A549 treated with CORT108297 at 1 μM for 4 hours (cell line): ENCODE measurements at places on chromosomes 11 and 22. TPM values are rescaled to one million over a fixed set of nuclear protein-coding genes. Genes with fewer than 3 reads are reported as not detected.

IL17REL gene
- 0.03 to 0.04 TPM in 2 of 5 replicates, not detected in the others for total RNA-seq

UCP3 gene
- total RNA-seq = 1.3 to 2.5 TPM (median 1.5 TPM) in 5 replicates

CHRM1 gene
- 0.02 to 0.16 TPM (median 0.03 TPM) in 4 of 5 replicates, not detected in the other for total RNA-seq

LMO2 gene
- total RNA-seq = 0.22 to 0.69 TPM (median 0.57 TPM) in 5 replicates

RASSF10 gene
- total RNA-seq = 5.7 to 7.0 TPM (median 5.8 TPM) in 5 replicates

SYT13 gene
- 6.6 to 8.1 TPM (median 7.0 TPM) in 5 replicates for total RNA-seq

HPS4 gene
- total RNA-seq = 14.5 to 15.9 TPM (median 15.6 TPM) in 5 replicates

SLC29A2 gene
- total RNA-seq = 3.1 to 5.3 TPM (median 4.5 TPM) in 5 replicates

FHIP1B gene
- total RNA-seq = 13.3 to 20.2 TPM (median 17.9 TPM) in 5 replicates

OR52H1 gene
- total RNA-seq = not detected in 5 replicates

KCNJ1 gene
- not detected in 5 replicates for total RNA-seq

EIF3D gene
- 155 to 212 TPM (median 161 TPM) in 5 replicates for total RNA-seq

PDGFB gene
- 3.0 to 4.5 TPM (median 4.2 TPM) in 5 replicates for total RNA-seq

PPP1R14B gene
- 222 to 403 TPM (median 372 TPM) in 5 replicates for total RNA-seq

ALKBH8 gene
- 7.1 to 9.6 TPM (median 8.3 TPM) in 5 replicates for total RNA-seq

MS4A4A gene
- not detected in 5 replicates for total RNA-seq

ZDHHC5 gene
- 67.9 to 77.1 TPM (median 72.5 TPM) in 5 replicates for total RNA-seq

PTPRCAP gene
- 0.24 to 0.42 TPM (median 0.32 TPM) in 5 replicates for total RNA-seq

DDI1 gene
- not detected in 5 replicates for total RNA-seq

MUC5B gene
- total RNA-seq = 2.4 to 4.2 TPM (median 3.0 TPM) in 5 replicates

DKK3 gene
- total RNA-seq = 11.1 to 17.1 TPM (median 15.1 TPM) in 5 replicates

TBX1 gene
- total RNA-seq = 3.0 to 5.2 TPM (median 5.0 TPM) in 5 replicates
